ENCODE measurements at places on chromosomes 16 and 17.
A peak's percentile ranks its signal among the peaks of the same experiment; 100 is the strongest.

DNA sequence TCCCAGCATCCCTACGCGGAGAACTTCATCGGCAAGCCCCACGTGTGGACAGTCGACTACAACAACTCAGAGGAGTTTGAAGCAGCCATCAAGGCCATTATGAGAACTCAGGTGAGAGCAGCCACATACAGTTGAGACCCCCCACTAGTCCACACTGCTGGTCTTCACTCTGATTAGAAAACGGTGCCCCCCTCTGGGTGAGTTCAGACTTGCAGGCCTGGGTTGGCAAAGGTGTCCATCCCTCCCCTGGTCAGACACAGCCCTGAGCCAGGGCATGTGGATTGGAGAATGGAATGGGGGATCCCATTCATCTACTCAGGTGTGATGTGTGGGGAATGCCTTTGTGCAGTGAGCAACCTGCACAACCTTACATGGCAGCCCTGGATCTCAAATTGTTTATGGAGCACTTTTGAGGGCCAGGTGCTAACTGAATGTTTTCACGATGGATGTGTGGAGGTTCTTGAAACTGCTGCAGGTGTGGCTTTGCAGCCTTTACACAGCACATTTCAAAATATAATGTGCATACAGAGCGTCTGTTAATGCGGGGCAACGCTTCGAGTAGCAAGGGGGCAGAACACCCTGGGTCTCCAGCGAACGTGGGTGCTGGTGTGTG, 72.6 kb downstream of the MGAT5B start:
- DNase-seq = no peak

- DNase-seq = peak; percentile 21
These were observed at the start of gene ABCA6 for GRCh38 chr17:69141431-69142174. TSS of gene ABCA6 (minus strand) at chr17:69141895. CDS start at chr17:69140703, 1,192 bp downstream.

DNA sequence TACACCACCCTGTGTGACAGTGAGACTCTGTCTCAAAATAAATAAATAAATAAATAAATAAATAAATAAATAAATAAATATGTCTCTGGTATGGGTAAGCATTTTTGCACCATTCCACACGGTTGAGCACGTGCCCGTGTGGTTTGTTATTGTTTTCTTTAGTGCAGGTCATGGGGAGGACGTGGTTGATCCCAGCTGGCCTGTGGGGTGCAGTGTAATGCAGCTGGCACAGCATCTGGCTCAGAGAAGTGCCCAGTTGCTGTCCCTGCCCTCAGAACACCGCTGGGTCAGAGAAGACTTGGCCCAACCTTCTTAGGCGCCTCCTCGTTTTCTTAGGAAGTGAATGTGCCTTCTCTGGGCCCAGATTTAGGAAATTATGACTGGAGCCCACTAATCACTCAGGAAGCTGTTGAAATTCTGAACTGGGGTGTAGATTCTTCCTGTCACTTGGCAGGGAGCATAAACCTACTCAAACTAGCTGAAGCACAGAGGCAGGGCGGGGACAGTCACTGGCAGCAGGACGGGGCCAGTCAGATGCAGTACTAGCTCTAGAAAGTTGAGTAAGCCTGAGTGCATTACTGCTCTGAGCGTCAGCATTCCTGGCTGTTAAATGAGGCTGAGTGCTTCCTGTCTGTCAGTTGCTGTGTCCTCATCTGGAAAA, 85.9 kb downstream of the SNX29 start:
- DNase-seq = peak; percentile 90

DNA sequence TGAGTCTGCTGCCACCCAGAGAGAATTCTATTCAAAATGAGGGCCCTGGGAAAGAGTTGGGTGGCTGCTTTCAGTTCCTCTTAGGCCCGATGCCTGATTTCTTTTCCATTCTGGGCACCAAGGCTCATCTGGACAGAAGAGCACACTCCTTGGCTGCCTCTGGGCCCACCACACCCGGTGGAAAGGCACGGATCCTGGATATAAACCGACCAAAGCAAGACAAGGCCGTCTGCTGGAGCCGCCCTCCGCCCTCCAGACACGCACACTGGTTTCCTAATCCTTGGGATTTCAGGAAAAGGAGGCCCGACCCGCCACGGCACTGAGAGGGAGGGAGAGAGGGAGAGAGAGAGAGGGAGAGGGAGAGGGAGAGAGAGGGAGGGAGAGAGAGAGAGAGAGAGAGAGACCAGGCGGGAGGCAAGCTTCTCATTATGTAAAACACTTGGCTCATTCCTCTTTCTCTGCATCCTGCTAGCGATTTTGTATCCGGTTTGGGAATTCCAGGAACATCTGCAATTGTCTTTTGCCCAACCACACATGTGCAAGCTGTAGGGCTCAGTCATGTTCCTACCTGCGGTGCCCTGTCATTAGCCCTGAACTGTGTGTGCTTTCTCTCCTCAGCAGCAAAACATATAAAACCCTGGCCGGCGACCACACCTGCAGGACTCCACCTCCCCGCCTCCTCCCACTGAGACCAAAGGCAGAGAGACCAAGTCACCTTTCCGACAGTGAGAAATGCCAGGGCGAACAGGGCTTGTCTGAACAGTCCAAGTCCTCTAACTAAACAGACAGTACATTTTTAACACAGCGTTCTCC, 347.2 kb downstream of the SOX9 start:
- peak; percentile 58 for DNase-seq

DNA sequence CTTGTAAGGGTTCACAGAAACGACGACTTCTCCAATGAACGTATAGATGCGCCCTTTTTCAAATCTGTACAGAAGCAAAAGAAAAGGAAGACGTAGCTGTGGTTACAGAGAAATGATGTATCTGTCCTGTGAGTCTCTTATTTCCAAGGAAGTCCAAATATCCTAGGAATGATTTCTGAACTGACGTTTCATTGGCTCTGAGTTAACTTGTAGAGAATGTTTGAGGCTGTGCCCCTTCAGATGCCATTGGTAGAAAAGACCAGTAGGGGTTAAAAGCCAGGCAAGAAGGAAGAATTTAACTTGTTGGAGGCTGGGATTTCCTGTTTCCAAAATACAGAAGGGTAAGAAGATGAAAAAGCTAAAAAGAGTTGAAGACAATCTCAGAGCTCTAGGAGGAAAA, 96.2 kb downstream of the MYO1D start:
- DNase-seq = no peak

GRCh38 chr17:27236717-27237315, 57.1 kb upstream of the WSB1 start:
- peak; percentile 76 for DNase-seq

DNA sequence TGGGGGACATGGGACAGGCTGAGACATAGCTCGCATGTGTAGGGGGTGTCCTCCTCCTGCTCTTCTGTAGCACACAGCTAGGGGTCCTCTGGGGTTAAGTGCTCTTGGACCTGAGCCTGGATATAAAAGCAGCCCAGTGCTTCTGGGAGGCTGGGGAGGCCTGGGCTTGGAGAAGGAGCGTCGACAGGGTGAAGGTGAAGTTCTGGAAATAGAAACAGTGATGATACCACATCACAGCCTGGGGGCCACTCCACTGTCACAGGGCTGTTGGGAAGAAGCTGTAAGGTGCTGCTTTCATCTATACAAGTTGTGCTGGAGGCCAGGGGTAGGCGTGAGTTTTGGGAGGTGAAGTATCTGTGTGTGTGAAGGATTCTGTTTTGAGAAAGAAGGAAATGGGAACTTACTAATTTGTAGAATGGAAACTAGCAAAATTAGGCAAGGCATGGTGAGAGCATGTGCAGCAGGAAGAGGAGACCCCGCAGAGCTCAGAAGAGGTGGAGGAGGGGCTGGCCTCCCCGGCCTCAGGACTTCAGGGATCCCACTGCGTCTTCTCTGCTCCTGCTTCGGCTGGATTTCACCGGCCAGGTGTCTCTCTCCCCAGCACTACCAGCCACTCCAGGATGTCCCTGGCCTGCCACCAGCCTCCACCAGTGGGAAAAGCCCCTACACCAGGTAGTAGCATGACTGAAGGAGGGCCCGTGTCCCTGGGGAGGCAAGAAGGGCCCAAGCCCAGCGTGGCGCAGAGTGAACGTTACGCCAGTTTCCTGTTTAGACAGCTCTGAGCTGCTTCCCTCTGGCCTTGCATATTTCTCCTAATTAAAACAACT, 19.4 kb downstream of the PLCG2 start:
- DNase-seq = no peak

- DNase-seq = no peak
These were observed 1.0 kb downstream of the TSPOAP1 start for GRCh38 chr17:58327363-58328194.
